ENCODE measurements at places on chromosomes 16 and 17. TPM values are rescaled to one million over a fixed set of nuclear protein-coding genes. Genes with fewer than 3 reads are reported as not detected.

VWA3A gene
- 0.28 TPM for total RNA-seq

HSD11B2 gene
- total RNA-seq: not detected

KRTAP4-6 gene
- total RNA-seq: not detected

TVP23B gene
- 22.7 TPM for total RNA-seq

KRT25 gene
- total RNA-seq: not detected

GABARAP gene
- total RNA-seq: 276 TPM

TEKT3 gene
- total RNA-seq: 0.39 TPM

CYGB gene
- total RNA-seq: 0.33 TPM

TPPP3 gene
- 3.0 TPM for total RNA-seq

GDPD3 gene
- 5.3 TPM for total RNA-seq

NPW gene
- not detected for total RNA-seq

SOX8 gene
- not detected for total RNA-seq

C16orf96 gene
- 0.61 TPM for total RNA-seq

MSI2 gene
- total RNA-seq: 96.8 TPM

PTGES3L gene
- 0.87 TPM for total RNA-seq

ZFP90 gene
- 35.3 TPM for total RNA-seq

BTBD17 gene
- not detected for total RNA-seq

ACSM2A gene
- not detected for total RNA-seq

GRB7 gene
- total RNA-seq: 0.27 TPM

RNF157 gene
- 8.5 TPM for total RNA-seq

TP53I13 gene
- total RNA-seq: 148 TPM

TIMP2 gene
- total RNA-seq: 3.6 TPM
